ENCODE measurements at places on chromosomes 13 and 19.
A peak's percentile ranks its signal among the peaks of the same experiment; 100 is the strongest.

DNA sequence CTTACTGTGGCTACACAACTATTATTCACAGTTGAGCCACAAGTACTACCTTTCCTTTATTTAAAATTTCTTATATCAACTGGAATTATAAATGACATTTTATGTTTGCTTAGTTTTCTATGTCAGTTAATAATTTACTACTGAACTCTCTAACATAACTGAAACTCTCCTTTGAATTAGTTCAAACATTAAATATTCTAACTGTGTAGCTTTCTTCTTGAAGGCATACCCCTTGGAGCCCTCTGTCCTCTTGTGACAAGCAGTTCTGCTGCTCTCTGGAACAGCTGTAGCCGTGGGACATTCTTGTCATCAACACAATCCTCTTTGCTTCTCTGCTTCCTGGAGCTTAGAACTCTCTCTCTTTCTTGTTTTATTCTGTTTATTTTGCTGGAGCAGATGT lies 244.8 kb downstream of the NHLRC3 start:
- no peak for DNase-seq

GRCh38 chr19:558770-559439 lies 13.5 kb upstream of the BSG start:
- no peak for DNase-seq

DNA sequence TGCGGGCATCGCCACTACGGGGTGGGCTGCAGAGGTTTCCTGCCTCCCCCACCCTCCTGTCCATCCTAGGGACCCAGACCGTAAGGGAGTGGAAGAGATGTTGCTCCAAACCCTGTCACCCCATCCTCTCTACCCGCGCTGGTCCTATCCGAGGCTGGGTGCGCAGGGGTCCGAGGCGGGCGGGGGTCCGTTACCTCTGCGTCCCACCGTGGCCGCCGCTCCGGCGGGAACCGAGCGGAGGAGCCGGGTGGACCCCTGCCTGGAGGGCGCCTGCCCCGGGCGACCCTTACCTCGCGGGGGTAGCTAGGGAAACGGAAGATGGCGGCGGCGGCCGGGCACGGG lies at the start of gene DGKH:
Gene DGKH, plus strand, starts transcription at position 307 of the 342 bp plus-strand sequence. CDS start 126 bp downstream, outside the sequence.
- DNase-seq: no peak

DNA sequence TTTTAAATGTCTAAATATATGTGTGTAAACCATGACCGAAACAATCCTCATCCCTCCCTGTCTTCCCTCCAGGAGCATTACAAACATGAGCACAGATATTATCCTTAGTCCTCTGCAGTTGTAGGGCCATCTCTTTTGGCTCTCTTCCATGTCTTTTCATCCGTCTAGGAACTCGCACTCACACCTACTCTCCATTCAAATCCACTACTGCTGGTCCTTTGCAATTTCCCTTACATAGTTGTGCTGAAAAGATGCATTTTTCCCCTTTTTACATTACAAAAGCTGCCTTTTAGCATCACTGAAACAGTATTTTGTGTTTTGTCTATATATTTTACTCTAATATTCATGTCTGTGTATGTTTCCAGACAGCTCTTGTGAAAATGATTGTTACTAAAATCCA lies 237.8 kb downstream of the DACH1 start:
- no peak for DNase-seq

GRCh38 chr19:51311351-51312257 lies at the start of gene IGLON5:
IGLON5 (plus strand) TSS chr19:51311644; CDS start chr19:51311848, 204 bp downstream.
- no peak for DNase-seq

DNA sequence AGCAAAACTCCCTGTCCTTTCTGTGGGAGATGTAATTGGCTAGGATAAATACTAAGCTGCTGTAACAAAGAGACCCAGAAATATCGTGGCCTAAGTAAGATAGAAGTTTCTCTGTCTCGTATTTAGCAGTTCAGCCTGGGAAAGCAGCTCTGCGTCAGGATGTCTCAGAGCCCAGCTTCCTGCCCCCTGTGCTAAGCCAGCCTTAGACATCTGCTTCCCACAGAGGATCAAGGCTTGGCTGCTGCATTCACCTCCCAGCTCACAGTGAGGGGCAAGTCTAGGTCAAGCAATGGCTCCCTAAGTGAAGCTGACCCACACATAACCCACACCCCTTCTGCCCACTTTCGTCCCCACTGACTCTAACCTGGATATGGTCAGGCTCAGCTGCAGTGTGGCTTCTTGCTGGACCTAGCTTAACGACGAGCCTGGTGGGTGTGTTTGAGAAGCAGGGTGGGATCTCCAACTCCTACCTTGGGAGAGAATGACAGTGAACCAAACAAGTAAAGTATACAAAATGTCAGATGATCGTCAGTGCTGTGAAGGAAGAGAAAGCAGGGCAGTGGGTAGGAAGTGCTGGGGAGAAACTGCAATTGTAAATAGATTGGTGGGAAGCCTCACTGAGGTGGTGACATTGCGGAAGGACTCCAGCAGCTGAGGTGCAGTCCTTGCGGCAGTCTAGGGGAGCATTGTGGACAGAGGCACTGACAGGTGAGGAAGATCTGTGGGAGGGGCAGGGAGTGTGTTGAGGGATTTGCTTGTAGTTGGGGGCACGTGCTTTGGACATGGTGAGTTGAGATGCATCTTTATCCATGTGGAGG lies 82.9 kb downstream of the TNFRSF19 start:
- DNase-seq: no peak

DNA sequence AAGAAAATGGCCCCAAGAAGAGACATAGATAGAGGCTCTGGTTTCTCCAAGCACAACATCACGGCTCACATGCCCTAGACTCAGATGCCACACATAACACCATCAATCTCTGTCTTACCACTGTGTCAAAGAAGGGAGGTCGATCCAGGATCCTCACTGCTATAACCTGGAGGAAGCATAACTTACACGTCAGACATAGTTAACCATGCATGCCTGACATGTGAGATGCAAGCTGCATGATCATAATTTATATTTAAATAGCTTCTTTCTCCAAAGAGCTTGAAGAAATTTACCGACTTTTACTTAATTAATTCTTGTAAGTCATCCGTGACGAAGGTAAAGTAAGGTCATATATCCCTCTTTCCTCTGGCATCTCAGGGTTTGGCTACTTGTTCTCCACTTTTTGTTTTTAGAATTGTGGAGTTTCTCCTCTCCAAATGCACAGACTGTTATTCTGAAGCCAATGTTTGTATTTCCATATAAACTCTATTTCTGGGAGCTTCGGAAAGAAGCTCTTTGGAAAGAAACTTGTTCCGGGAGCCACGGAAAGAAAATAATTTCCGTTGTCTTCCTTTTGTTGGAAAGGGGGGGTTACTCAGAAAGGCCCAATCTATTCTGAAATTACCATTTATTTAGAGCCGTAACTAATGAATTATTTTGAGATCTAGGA lies 205.6 kb downstream of the LHFPL6 start:
- no peak for DNase-seq

DNA sequence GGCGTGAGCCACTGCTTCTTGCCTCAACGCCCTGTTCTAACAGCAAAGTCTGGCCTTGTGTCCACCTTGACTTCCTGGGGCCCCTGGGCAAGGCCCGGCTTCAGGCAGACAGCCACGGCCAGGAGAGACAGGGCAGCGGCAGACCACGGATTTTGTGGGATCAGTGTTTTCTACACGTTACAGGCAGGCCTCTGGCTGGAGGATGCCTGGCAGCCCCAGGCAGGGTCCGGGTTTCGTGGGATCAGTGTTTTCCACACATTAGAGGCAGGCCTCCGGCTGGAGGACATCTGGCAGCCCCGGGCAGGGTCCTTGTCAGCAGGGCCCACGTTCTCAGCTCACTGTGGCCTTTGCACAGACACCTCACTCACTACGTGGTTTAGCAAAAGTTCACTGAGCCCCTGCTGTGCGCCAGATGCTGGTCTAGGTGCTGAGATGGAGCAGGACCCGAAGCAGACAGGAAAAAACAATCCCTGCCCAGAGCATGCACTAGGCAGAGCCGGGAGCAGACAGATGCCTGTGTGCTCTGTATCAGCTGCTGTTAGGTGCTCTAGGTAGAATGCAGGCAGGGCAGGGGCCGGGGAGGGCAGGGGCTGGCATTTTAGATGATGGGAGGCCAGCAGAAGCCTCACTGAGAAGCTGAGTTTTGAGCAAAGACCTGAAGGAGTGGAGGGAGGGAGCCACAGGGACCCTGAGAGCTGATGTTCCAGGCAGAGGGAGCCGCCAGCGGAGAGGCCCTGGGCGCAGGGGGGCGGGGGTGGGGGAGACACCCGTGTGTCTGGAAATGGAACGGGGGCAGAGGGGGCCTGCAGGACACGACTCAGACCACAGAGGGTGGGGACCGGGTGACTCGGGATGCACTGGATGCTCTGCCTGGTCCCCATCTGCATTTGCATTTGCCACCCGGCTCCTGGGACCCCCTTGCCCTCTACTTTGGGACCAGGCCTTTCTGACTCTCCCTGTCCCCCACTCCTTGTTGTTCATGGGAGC lies 25.0 kb upstream of the NCCRP1 start:
- peak; percentile 14 for DNase-seq

DNA sequence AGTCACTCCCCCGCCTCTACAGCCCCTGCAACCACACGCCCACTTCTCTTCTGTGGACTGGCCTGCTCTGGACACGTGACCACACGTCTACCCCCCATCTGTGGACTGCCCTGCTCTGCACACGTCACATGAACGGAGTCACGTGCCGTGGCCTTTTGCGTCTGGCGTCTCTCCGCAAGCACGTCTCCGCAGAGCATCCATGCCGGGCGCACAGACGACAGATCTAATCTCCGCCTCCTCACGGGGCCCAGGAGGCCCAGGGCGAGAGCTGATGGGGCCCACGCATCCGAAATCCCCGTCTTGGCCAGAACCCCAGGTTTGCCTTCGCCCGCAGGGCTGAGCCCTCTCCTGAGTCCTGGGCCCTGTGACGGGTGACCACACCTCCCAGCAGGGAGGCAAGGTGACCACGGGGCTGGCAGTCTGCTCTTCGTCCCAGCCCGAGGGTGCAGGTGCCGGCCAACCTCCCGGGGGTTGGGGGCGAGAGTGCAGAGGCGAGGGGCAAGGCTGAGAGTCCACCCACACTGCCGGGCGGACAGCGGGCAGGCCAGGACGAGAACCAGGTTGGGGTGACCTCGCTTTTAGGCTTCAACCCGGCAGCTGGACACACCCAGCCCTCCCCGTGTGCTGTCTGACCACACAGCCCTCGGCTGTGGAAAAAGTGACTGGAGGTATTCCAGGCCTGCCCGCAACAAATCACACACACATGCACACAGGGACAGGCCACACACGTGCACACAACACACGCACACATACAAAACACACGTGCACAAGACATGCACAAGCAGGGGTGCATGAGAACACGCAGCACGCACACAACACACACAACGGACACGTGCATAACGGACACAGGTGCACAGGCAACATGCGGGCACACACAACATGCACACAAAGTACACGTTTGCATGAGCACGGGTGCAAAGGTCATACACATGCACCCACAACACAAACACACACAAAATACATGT lies 3.9 kb downstream of the SBNO2 start:
- DNase-seq: no peak

DNA sequence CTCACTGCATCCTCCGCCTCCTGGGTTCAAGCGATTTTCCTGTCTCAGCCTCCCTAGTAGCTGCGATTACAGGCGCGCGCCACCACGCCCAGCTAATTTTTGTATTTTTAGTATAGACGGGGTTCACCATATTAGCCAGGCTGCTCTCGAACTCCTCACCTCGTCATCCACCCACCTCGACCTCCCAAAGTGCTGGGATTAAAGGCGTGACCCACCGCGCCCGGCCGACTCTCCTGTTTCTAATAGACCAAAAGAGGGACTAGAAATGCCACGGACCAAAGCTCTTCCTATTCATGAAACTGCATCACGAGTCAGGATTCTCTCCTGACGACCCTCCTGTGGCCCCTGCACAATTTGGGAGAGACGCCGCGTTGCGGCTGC lies 563 bp downstream of the ZNF43 start:
- DNase-seq: no peak

DNA sequence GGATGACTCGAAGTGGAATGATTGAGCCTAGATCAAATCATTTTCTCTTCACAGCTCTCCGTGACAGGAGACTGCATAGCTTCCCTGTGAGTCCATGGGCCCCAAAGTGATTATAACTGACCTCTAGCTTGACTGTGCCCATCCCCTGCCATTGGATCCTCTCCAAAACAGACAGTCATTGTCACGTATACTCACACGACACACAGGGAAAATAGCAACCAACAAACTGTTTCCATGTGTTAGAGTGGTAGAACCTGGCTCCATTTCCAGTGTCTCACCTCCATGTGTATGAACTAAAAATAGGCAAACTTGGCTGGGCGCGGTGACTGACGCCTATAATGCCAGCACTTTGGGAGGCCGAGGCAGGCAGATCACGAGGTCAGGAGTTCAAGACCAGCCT lies 48.8 kb upstream of the NPAS1 start:
- no peak for DNase-seq

- DNase-seq: no peak
Observed at GRCh38 chr19:15843203-15843893, 27.9 kb upstream of the OR10H1 start.

- DNase-seq: peak; percentile 97
Observed at GRCh38 chr13:76637641-76638141, 248.5 kb downstream of the KCTD12 start.

- DNase-seq: no peak
Observed at GRCh38 chr13:59464926-59465325, 698.8 kb downstream of the DIAPH3 start.

DNA sequence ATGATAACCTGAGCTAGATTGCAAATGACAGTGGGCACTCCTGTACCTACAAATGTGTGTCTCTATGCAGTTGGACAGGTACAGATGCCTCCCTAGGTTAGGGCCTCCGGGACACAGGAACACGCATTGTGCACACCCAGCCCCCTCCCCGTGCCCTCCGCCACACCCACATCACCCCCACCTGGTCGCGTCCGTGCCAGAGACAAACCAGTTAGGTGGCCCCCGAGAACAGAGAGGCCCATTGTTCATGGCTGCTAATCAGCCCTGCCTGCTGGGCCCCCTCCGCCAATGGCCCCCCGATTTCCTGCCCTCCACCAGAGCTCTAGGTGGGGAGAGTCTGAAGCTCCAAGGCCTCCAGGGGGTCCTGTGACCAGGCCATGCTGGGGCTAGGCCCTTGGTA lies 13.7 kb downstream of the NRTN start:
- DNase-seq: no peak

DNA sequence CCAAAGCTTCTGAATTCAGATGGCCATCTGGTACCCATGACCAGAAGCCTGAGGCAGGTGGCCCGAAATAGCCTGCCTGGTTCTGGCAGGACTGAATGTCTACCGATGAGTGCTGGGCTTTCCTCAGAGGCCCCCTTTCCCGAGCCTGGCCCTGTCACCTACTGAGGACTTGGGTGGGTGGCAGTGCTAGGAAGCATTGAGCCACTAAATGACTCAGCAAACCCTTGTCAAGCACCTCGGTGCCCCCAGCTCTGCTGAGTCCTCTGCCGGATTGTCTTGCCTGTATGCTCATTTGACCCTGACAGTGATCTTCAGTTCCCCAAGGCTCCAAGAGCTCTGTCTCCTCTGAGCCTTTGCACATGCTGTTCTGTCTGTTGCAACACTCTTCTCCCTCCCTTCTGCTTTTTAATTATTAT lies 17.9 kb downstream of the PPP1R37 start:
- no peak for DNase-seq

GRCh38 chr19:35937345-35938281 lies 1.4 kb downstream of the LRFN3 start:
- DNase-seq: no peak

DNA sequence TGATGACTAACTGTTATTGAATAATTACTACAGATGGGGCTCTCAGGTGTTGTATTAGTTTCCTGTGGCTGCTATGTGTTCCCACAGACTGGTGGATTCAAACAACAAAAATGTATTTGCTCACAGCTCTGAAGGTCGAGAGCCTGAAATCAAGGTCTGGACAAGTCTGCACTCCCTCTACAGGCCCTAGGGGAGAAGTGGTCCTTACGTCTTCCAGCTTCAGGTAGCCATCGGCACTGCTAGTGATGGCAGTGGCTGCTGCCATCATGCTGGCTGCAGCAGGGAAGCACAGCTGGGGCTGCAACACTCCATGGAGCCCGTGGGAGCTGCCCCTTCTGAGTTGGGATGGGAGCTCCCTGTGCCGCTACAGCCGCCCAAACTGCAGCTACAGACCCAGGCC lies 1.9 kb downstream of the TEX26 start:
- DNase-seq: no peak

Measured in NCI-H1694 (cell line).